ENCODE measurements at places on chromosomes 16 and 17.

DNA sequence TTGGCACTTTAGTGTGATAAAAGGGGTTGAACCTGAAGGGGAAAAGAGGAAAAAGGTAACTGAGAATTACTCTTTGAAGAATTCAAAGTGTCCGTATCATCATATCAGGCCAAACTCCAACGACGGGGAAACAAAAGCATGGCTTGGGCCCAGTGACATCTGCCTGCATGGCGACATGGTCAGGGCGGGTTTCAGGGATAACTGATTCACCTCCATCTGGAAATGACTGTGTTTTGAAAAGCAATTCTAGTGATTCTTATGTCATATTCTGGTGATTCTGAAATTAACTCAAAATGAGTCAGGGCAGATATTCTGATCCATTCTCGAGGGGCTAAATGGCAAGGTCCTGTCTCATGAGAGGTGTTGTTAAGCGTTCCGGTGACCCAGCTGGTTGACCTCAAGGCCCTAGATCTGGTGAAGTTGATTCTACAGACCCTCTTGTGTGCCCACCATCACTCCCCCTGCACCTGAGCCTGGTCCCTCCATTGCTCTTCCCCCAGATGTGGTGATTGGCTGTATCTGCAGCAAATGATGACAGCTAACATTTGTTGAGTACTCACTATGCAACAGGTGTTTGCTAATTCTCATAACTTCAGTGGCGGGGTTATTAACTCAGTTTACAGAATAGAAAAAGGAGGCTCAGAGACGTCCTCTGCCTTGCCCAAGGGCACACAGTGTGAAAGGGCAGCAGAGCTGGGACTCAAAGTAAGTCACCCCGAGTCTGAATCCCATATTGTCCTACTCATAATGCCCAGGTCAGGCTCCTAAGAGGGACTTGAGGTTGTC lies 251.8 kb downstream of the MAF start:
- no peak for DNase-seq

GRCh38 chr17:48555258-48556228 lies 10.6 kb upstream of the HOXB2 start:
- no peak for DNase-seq

GRCh38 chr17:46020998-46021397 lies 21.9 kb downstream of the STH start:
- no peak for DNase-seq

- no peak for DNase-seq
Measured at GRCh38 chr16:23856251-23856709, 20.5 kb downstream of the PRKCB start.

DNA sequence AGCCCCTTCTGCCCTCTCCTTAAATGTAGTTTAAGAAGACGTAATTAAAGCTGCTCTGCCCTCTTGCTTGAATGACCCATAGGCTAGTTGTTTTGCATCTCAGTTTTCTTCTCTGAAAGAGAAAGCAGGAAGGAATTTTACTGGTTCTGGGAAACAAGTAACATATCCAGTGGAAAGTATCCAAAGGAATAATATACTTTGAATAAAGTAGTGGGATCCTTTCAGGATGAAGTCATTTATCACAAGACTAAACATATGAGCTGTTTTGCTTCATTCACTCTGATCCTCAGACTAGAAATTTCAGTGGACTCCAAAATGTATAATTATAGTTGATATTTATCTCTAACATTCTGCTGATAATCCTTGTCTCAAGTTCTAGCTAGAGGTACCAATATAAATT lies 1297.6 kb upstream of the GOT2 start:
- DNase-seq: no peak

DNA sequence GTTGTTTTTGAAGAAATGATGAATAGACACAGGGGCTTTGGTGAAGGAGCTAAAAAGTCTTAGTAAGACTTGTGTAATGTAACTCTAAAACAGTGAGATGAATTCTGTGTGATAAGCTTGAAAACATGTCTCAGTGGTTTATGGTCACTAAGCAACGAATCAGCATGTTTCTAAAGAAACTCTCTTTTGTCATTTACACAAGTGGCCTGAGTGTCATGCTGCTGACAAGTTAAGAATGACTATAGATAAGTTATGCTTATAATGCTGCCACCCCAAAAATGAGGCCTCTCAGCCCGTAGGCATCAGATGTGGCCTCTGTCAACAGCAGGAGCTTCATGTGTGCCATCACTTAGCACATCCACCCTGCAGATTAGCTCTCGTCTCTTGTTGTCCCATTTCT lies 8.7 kb downstream of the COX10 start:
- DNase-seq: no peak

DNA sequence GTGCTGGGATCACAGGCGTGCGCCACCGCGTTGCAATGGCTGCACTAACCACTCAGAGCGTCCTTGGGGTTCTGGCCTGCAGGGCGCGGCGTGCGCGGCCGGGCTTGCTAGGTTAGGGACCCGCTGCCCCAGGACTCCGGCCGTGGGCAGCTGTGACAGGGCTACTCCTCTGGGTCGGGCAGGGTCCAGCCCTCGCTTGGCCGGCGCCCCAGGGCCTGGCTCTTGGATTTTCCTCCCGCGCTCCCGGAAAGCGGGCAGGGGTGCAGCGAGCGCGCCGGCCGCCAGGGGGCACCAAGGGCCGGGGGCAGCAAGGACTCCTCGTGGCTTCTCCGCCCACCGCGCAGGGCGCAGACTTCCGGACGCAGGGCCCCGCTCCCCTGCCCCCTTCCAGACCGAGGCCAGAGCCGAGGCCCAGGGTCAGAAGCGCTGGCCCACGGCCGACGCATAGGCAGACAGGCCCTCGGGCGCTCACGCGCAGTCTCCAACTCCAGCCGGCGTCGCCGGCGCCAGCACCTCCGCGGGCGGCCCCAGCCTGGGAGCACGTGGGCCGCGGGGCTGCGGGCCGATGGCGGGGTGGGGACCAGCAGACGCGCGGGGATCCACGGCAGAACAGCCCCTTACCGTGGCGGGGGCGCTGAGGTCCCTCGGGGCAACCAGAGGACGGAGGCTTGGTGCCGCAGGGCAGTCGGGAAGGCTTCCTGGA lies 355 bp downstream of the TLE7 start:
- DNase-seq: no peak

DNA sequence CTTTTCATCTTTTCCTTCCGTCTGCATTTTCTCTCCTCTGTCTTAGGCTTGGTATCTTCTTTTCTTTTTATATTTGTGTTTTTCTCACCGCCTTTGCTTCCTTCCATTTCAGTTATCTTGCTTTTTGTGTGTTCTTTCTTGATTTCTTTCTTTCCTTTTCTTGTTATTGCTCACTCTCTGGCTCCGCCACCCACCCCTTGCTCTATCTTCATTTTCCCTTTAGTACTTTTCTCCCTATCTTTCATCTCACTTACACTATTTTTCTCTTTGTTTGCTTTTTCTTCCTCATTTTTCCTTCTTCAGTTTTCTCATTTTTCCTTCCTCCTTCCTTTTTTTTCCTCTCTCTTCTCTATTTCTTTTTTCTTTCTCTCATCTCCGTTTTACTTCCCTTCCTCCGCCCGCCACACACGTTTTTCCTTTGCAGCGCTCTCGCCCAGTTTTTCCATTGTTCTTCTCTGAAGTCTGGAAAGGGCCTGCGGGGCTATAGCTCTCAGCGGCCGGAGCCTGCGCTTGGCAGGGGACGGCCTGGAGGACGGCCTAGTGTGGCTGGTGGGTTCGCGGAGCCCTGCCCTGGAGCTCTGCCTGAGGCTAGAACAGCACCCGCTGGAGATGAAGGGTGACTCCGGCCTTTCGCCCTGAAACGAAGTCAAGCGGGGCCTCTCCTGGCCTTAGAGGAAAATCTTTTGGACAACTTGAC lies 5.2 kb upstream of the HOXB13 start:
- no peak for DNase-seq

GRCh38 chr17:29588017-29588561 lies 1.4 kb downstream of the GIT1 start:
- no peak for DNase-seq

DNA sequence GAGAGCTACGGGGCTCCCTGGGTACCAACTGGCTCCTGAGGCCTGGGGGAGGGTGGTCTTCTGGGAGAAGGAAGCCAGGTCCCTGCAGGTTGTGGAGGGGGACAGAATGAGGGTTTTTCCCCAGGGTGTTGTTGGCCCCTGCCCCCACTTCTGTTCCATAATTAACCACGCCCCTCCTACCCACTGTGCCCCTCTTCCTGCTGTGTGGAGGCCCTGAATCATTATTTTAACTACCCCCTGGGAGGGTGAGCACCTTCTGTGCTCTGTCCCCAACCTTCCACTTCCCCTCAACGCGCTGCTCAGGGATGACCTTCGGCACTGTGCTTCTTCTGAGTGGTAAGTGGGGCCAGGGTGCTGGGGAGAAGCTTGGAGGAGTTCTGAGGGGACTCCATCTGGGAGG lies at the start of gene ITGAD:
Gene ITGAD, plus strand, starts transcription at position 280 of the 400 bp plus-strand sequence. Its CDS starts 26 bp downstream, at position 306.
- DNase-seq: no peak

DNA sequence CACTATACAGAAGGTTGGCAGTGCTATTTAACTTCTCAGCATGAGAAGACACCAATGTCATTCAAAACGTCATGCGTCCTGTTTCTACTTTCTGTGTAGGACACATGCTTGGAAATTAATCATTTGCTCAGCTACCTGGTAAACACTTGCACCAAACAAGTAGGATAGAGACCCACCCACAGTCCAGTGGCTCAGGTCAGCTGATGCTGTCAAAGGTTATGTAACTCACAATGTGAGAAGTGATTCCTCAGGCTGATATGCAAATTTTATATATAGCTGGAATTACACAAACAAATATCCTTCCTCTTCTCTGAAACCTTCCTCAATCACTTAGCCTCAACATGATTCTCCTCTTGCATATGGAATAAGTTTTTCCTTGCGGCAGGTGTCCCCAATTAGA lies 59.6 kb downstream of the ZZEF1 start:
- no peak for DNase-seq

- no peak for DNase-seq
Measured at GRCh38 chr16:60485872-60486489, 1550.3 kb downstream of the CDH8 start.

- no peak for DNase-seq
Measured at GRCh38 chr16:12393239-12393638, 410.4 kb downstream of the CPPED1 start.

GRCh38 chr16:46658925-46659324 lies 30.1 kb downstream of the VPS35 start:
- DNase-seq: no peak

DNA sequence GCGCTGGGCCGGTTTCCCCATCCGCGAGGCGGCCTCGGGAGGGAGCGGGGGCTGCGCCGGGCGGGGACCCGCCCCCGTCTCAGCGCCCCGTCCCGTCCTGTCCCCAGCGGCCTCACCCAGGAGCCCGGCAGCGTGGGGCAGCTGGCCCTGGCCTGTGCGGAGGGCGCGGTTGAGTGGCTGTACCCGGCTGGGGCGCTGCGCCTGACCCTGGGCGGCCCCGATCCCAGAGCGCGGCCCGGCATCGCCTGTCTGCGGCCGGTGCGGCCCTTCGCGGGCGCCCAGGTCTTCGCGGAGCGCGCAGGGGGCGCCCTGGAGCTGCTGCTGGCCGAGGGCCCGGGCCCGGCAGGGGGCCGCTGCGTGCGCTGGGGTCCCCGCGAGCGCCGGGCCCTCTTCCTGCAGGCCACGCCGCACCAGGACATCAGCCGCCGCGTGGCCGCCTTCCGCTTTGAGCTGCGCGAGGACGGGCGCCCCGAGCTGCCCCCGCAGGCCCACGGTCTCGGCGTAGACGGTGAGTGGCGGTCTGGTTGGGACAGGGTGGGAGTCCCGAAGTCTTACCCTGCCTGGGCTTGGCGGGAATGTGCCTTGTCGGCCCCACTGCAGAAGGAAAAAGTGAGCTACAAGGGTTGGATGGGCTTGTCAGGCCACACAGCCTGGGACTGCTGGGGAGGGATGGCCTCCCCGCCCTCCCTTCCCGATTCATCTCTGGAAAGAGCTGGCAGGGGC lies 720 bp downstream of the METRN start:
- no peak for DNase-seq

- DNase-seq: no peak
Measured at GRCh38 chr16:11877374-11877773, 26.0 kb upstream of the RSL1D1 start.

GRCh38 chr16:65663774-65664173 lies 541.9 kb upstream of the CDH11 start:
- no peak for DNase-seq

- DNase-seq: no peak
Measured at GRCh38 chr17:42766124-42766523, 5.1 kb downstream of the RAMP2 start.

GRCh38 chr17:30091121-30091670 lies 25.4 kb upstream of the NSRP1 start:
- DNase-seq: no peak

- no peak for DNase-seq
Measured at GRCh38 chr17:37717627-37718323, 27.1 kb downstream of the HNF1B start.

- DNase-seq: no peak
Measured at GRCh38 chr16:85138825-85139627, 26.8 kb upstream of the CIBAR2 start.

- DNase-seq: no peak
Measured at GRCh38 chr17:19578545-19578944, 44.9 kb downstream of the SLC47A1 start.

- no peak for DNase-seq
Measured at GRCh38 chr16:55426865-55427484, 52.0 kb upstream of the MMP2 start.

DNA sequence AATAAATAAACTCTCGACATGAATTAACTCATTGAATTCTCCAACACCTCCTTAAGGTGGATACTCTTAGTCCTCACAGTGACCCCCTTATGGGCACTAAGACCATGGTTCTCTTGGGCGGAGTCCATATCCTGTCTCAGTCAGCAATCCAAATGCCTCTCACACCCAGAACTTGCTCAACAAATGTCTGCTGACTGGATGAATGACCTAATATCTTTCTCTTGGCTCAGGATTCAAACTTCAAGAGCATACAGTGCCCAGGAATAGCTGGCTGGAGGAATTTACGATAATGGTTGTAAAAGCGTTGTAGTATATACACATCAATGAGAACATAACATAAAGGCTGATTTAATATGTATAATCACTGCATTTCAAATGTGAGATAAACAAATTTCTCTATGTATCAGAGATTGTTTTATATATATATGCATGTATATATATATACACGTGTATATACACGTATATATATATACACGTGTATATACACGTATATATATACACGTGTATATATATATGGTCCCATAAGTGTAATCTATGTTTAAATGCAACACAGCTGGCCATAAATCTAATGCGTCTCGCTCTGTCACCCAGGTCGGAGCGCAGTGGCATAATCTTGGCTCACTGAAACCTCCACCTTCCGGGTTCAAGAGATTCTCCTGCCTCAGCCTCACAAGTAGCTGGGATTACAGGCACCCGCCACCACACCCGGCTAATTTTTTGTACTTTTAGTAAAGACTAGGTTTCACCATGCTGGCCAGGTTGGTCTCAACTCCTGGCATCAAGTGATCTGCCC lies 6.5 kb upstream of the UBB start:
- no peak for DNase-seq

DNA sequence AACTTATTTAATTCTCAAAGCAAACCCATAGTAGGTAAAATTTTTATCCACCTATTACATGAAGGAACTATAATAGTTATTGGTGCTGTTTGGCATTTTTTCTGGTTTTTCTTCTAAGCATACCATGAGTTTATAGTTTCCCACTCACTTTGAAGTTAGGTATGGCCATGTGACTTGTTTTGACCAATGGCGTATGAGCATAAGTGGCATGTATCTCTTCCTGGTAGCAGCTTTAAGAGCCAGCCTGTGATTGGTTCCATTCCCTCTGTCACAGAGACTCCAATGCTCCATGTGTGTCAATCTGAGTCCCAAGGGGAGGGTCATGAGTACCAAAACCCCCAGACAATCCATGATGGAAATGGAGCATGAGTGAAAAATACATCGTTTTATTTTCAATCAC lies 282.9 kb upstream of the N4BP1 start:
- no peak for DNase-seq

- no peak for DNase-seq
Measured at GRCh38 chr17:47741793-47742145, 8.7 kb downstream of the TBX21 start.

Measured in thymus (tissue), 14 donors.